Right cardiac atrium (tissue), 5 donors: ENCODE measurements at places on chromosomes 1 and 21. TPM values are rescaled to one million over a fixed set of nuclear protein-coding genes. Genes with fewer than 3 reads are reported as not detected.

PRPF38B gene
- 21.8 TPM for polyA plus RNA-seq

DEPDC1 gene
- 0.05 TPM for polyA plus RNA-seq

LMX1A gene
- polyA plus RNA-seq: not detected

TIAM1 gene
- polyA plus RNA-seq: 3.9 TPM

CSF3R gene
- 4.0 TPM for polyA plus RNA-seq

KCNN3 gene
- 1.2 TPM for polyA plus RNA-seq
